Uterine smooth muscle cell (primary cell): ENCODE measurements at places on chromosomes 2 and 18. TPM values are rescaled to one million over a fixed set of nuclear protein-coding genes. Genes with fewer than 3 reads are reported as not detected.

SP9 gene
- not detected in 2 replicates for total RNA-seq

SESTD1 gene
- 16.6 and 19.2 TPM in 2 replicates for total RNA-seq

SCYGR7 gene
- not detected in 2 replicates for total RNA-seq

DSC3 gene
- total RNA-seq = 0.12 and 0.22 TPM in 2 replicates

GPBAR1 gene
- 0.12 TPM in 1 of 2 replicates, not detected in the other for total RNA-seq

CAPN14 gene
- total RNA-seq = 0.11 and 0.12 TPM in 2 replicates

CTAGE1 gene
- not detected in 2 replicates for total RNA-seq

THADA gene
- total RNA-seq = 30.4 and 33.6 TPM in 2 replicates

GNLY gene
- total RNA-seq = under 0.01 TPM in 1 of 2 replicates, not detected in the other

C2orf15 gene
- total RNA-seq = not detected in 2 replicates

STPG4 gene
- 0.12 and 0.44 TPM in 2 replicates for total RNA-seq

GLB1L gene
- total RNA-seq = 17.5 and 19.1 TPM in 2 replicates

ATG4B gene
- total RNA-seq = 54.0 and 78.8 TPM in 2 replicates

LHCGR gene
- not detected in 2 replicates for total RNA-seq

NTSR2 gene
- not detected in 2 replicates for total RNA-seq

IRS1 gene
- 21.6 and 22.7 TPM in 2 replicates for total RNA-seq

ARHGAP28 gene
- 5.2 and 5.9 TPM in 2 replicates for total RNA-seq

IKZF2 gene
- total RNA-seq = 7.5 TPM in 2 replicates

KCTD1 gene
- total RNA-seq = 7.4 and 11.2 TPM in 2 replicates

DSG2 gene
- total RNA-seq = 22.2 and 30.1 TPM in 2 replicates

SPRED2 gene
- total RNA-seq = 9.3 and 10.4 TPM in 2 replicates

NPPC gene
- 1.3 TPM in 1 of 2 replicates, not detected in the other for total RNA-seq

MEP1B gene
- total RNA-seq = not detected in 2 replicates

TMEFF2 gene
- total RNA-seq = 0.22 TPM in 1 of 2 replicates, not detected in the other

ANKRD62 gene
- not detected in 2 replicates for total RNA-seq

IHH gene
- total RNA-seq = 0.11 TPM in 1 of 2 replicates, not detected in the other

EGR4 gene
- total RNA-seq = not detected in 2 replicates

MTX2 gene
- 25.0 and 28.5 TPM in 2 replicates for total RNA-seq

TAF4B gene
- 2.3 and 3.1 TPM in 2 replicates for total RNA-seq

DNAJC5G gene
- total RNA-seq = not detected in 2 replicates

RIT2 gene
- total RNA-seq = not detected in 2 replicates

SLC23A3 gene
- total RNA-seq = 1.00 and 2.5 TPM in 2 replicates

LMAN2L gene
- 24.0 and 33.0 TPM in 2 replicates for total RNA-seq

DLX1 gene
- total RNA-seq = 0.11 TPM in 1 of 2 replicates, not detected in the other
